ENCODE measurements at places on chromosomes 6 and 20.

GRCh38 chr6:119182875-119183274 lies 104.4 kb upstream of the FAM184A start:
- no peak for DNase-seq

DNA sequence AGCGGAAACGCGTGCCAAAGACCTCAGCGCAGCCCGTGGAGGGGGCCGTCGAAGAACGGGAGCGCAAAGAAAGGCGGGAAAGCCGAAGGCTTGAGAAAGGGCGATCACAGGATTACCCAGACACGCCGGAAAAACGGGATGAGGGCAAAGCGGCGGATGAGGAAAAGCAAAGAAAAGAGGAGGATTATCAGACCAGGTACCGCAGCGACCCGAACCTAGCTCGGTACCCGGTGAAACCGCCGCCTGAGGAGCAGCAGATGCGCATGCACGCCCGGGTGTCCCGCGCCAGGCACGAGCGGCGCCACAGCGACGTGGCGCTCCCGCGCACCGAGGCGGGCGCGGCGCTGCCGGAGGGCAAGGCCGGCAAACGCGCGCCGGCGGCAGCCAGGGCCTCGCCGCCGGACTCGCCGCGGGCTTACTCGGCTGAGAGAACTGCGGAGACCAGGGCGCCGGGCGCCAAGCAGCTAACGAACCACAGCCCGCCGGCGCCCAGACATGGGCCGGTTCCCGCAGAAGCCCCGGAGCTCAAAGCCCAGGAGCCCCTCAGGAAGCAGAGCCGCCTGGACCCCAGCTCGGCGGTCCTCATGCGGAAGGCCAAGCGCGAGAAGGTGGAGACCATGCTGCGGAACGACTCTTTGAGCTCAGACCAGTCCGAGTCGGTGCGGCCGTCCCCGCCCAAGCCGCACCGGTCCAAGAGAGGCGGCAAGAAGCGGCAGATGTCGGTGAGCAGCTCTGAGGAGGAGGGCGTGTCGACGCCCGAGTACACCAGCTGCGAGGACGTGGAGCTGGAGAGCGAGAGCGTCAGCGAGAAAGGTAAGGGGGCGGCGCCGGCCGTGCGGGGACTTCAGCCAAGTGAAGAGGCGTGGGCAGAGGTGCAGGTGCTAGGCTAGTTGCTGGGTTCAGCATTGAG lies 296.2 kb downstream of the RIMS1 start:
- DNase-seq, result no peak

GRCh38 chr6:31249184-31249583 lies 22.7 kb downstream of the HLA-C start:
- DNase-seq, result no peak

- no peak for DNase-seq
Observed at GRCh38 chr6:156731396-156731795, 45.8 kb upstream of the ARID1B start.

DNA sequence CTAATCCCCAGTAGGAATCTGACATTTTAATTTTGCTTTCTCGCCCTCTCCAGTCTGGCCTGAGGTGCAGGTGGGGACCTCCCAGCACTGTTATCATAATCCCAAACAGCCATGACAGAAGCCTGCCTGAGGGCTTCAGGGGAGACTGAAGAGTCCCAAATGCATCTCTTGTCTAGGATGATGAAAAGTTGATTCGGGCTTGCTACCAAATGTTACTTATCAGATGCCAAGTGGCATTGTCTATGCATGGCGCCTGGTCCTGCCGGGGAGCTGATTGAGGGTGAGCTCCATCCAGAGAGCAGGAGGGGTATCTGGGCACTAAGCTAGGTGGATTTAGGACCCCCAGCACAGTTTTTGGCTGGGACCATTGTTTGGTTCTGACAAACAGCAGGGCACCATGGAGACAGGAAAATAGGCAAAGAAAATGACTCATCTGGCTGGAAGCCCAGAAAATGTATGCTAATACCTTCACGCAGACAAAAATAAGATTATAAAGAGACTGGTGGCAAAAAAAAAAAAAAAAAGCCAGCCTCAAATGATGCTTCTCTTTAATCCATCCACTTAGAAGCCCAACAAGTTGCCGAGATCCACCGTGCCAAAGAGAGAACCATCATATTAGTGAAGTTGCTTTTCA lies 513.7 kb upstream of the SULF2 start:
- peak; percentile 86 for DNase-seq

GRCh38 chr6:156844089-156844488 lies 66.9 kb downstream of the ARID1B start:
- no peak for DNase-seq

DNA sequence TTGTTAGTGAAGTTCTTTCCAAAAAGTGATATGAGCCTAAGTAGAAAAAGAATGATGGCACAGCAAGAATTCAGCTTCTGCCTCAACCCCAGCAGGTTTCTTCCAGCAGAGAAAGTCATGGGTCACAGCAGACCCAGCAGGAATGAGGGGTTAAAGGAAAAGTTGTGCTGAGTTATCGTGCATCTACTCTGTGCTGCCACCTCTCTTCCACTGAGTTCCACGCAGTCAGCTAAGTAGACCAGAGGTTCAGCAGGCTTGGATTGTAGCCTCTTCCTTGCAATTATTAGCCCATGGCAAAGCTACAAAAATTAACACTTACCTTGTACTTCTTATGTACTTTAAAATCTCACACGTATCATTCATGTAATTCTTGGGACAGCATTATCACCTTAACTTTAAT lies 510.8 kb downstream of the PTPRT start:
- DNase-seq, result no peak

- no peak for DNase-seq
Observed at GRCh38 chr20:38534756-38535155, 46.2 kb upstream of the ADIG start.

- no peak for DNase-seq
Observed at GRCh38 chr6:84766799-84767525, 2.6 kb upstream of the TBX18 start.

DNA sequence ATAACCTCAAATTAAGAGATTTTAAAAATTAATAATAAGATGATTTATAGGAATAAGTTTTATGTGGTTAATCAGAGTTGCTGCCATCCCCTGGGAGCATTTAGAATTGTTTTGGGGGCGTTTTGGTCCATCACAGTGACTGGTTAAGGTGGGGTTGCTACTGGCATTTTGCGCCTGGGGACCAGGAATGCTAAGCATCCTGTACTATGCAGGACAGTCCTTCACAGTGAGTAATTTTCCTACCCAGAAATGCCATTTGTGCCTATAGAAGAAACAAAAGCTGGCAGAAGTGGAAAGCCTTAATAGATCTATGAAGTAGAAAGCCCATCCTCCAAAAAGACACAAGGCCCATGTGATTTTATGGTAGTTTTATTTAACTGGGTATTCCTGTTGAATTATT lies 118.0 kb downstream of the ANKS1A start:
- no peak for DNase-seq

GRCh38 chr6:112764377-112764776 lies 417.2 kb downstream of the RFPL4B start:
- DNase-seq, result no peak

GRCh38 chr6:55916188-55916587 lies 40.8 kb upstream of the BMP5 start:
- no peak for DNase-seq

DNA sequence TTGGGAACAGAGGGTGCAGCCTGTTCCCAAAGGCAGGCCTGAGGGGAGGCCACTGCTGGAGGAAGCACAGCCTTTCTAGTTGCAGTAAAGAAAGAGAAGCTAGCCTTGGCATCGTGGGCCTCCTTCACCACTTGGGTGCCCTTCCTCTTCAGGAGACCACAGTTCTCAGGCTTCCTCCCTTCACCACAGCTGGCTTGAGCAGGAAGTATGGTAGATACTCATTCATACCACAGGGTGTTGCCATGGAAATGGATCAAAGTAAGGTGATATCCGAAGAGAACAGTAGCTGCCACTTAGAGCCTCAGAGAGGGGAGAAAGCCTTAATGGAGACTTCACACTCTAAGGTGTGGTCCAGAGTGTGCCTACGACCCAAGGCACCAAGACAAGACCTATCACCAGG lies 120.4 kb upstream of the RIPOR2 start:
- DNase-seq, result no peak

DNA sequence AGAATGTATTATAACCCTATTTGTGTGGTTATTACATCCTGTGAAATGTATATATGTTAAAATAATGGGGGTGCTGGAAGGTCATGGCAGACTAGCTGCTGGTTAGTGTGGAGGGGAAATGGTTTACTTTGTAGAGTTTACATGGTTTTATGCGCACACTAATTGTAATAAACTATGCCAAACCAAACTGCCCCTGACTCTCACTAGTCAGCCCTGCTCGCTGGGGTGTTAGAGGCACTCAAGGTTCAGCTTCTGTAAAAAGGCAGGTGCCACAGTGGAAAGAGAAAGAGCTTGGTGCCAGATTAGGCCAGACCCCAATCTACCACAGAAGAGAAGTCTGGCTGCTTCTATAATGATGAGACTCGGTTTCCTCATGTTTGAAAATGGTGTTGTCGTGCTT lies 52.7 kb downstream of the GOPC start:
- no peak for DNase-seq

DNA sequence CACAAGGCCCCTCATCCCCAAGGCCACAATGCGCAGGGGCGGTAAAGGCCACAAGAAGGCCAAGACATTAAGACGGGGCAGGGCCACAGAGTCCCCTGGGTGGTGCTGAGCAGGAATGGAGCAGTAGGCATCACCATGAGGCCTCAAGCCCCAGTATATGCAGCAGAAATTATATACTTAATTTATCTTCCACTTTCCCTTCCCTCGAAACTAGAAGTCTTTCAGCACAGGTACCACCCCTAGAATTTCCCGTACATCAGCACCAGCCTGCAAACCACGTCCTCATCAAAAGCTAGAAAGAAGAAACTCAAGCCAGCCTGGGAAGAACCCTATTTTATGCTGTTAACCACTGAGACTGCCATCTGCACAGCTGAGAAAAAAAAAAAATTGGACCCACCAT lies 89.4 kb downstream of the PLG start:
- DNase-seq, result no peak

DNA sequence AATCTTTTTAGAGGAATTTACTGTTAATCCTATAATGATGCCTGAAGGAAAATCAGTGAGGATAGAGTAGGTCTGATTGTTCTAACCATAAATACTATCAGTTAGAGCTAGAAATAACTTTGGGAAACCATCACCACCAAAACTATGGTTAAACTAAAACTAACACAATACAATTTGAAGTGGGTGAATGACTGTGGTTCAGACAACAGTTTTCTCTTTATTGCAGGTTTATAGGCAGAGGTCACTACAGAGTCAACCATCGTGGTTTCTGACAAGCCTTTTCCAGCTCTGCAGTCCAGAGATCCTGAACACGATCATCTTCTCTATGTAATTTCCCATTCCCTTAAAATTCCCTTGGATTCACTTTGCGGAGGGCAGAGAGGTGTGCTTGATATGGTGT lies 134.3 kb downstream of the IBTK start:
- no peak for DNase-seq

DNA sequence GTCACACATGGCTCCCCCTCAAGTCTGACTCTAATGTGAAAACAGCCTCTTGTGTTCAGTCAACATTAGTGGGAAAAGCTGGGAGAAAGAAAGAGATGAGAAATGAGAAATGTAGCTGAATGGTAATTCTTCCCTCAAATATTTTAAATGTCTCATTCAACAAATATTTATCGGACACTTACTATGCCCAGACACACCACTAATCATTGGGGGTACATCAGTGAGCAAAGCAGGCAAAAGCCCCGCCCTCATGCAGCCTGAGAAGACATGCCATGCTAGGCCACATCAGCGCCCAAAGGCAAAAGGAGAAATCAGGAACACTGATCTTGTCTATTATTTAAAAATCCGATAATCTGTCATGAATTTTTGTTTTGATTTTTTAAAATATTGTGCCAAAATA lies 89.9 kb upstream of the ASF1A start:
- DNase-seq, result no peak

DNA sequence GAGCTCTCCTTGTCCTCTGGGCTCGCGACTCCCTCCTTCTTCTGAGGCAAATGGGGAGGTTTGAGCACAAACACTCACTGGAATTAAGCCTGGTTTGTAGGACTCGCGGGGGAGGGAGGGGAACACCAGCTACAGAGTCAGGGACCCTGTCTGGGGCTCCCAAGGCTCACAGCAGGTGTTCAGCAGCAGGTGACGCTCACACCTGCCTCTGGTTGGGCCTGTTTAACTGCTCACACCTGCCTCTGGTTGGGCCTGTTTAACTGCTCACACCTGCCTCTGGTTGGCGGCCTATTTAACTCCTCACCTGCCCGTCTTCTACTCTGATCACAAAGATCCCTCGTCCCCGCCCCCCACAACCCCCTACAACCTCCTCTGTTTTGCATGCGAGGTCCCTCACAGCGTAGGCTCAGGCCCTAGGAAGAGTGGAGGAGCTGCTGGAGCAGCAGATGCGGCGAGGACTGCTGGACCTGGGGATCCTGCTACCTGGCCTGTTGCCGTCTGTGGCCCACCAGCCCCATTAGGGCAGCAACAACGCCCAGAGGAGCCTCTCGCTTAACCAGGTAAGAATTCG lies 181.9 kb downstream of the ERMARD start:
- no peak for DNase-seq

DNA sequence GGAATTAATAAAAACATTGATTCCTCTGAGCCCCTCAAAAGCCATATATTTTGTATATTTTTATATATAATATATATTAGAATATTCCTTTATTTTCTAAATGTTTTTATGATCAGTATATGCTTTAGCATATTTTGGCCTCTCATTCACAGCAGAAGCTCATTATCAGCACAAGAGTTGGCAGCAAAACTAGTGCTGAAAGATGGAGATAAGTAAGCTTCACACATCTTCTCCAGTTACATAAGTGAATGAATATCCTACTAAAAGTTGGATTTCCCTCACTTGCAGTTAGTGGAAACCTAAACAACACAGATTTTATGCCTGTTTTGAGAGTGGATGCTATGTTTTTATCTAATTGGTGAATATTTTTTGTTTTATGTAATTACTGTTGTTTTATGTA lies 1303.8 kb upstream of the ADGRB3 start:
- no peak for DNase-seq

GRCh38 chr6:1689141-1689540 lies 79.4 kb downstream of the FOXC1 start:
- DNase-seq, result no peak

- no peak for DNase-seq
Observed at GRCh38 chr6:119950681-119951080, 601.1 kb upstream of the MAN1A1 start.

GRCh38 chr6:56073315-56073714 lies 174.1 kb downstream of the COL21A1 start:
- DNase-seq, result no peak

DNA sequence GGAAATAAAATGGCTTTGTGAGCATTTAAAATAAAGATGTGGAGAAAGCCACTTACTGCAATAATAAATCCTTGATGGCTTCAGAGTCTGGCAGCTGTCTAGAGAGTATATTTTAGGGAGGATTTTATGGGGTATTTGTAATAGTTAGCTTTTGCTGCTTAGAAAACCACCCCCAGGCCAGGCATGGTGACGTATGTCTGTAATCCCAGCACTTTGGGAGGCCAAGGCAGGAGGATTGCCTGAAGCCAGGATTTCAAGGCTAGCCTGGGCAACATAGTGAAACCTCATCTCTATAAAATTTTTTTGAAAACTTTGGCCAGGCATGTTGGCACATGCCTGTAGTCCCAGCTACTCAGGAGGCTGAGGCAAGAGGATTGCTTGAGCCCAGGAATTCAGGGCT lies 63.8 kb downstream of the ISM1 start:
- no peak for DNase-seq

- no peak for DNase-seq
Observed at GRCh38 chr20:39036851-39037250, 74.7 kb downstream of the DHX35 start.

- DNase-seq, result no peak
Observed at GRCh38 chr6:225121-225721, 67.1 kb upstream of the DUSP22 start.

Measured in HAP-1 (cell line).